ENCODE measurements at places on chromosomes 3 and 15.

GRCh38 chr15:69724333-69724732 lies 271.7 kb downstream of the RPLP1 start:
- no peak for DNase-seq

DNA sequence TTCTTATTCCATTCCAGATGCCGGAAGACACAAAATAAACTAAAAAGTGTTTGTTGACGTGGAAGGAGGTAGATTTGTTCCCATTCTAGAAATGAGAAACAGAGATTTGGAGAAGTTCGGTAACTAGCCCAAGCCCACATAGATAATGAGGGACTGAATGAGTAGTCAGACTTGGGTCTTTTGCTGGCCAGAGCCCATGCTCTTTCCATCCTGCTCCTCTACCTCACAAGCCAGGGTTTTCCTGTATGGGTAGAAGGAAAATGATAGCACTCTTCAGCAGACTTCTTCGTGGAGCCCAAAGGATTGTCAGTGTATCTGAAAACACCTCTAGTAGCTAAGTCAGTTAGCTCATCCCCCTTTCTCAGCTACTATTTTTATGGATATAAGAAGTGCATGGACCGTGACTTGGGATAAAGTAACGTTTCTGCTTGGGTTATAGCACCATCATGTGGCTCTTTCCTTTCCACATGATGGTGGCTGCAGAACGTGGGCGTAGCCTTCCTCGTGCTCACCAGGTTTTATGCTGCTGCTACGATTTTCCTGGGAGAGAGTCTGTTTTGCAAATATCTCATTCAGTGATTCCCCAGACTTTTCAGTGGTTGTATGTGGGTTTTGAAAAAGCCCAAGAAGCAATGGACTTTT lies 84.6 kb downstream of the DGKG start:
- peak; percentile 68 for DNase-seq

GRCh38 chr3:123092243-123092642 lies 25.4 kb downstream of the PDIA5 start:
- DNase-seq, result no peak

GRCh38 chr3:107432013-107432515 lies 54.8 kb downstream of the CCDC54 start:
- DNase-seq, result peak; percentile 52

- DNase-seq, result no peak
Measured at GRCh38 chr3:35523074-35523473, 116.3 kb upstream of the ARPP21 start.

DNA sequence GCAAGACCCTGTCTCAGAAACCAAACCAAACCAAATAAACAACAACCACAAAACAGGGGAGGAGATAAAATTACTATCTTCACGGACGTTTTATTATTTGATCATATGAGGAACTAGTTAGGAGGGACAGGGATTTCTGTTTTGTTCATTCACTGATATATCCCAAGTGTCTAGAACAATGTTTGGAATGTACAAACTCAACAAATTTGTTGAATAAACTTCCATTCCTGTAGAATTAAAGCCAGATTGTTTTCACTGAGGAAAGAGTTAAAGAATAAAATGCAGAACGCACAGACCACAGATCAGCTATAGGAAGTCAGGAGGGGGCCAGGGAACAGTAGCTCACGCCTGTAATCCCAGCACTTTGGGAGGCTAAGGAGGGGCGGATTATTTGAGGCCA lies 6.5 kb upstream of the STRC start:
- DNase-seq, result no peak

DNA sequence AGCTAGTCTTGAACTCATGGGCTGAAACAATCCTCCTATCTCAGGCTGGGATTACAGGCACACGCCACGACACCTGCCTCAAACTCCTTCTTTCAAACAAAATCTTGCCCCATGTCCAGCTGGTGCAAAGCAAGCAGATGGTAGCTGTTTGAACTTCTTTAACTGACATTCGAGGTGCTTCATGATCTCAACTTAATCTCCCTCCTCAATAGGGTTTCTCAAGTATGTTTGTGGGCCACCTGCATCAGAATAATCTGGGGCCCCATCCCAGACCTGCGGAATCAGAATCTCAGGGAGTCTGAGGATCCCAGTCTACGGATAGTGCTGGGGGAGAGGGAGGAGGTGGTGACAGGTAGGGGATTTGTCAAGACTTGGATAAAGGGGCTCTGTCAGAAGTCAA lies 20.9 kb upstream of the TRH start:
- DNase-seq, result no peak

- DNase-seq, result no peak
Measured at GRCh38 chr3:4313606-4314293, 10.6 kb downstream of the SETMAR start.

DNA sequence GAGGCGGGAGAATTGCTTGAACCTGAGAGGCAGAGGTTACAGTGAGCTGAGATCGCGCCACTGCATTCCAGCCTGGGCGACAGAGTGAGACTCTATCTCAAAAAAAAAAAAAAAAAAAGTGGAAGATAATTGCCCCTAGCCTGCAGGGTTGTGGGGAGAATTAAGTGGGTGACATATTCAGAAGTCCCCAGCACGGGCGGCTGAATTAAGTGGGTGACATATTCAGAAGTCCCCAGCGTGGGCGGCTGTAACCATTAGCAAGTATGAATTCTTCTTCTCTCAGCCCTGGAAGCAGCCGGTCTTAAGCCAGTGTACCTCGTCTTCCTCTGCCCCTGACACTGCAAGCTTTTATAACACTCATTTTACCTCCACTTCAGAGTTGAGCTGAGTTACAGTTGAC lies 44.7 kb downstream of the FBLN2 start:
- DNase-seq, result no peak

Data from SW480 (cell line).